ENCODE measurements at places on chromosomes 13 and 19.

DNA sequence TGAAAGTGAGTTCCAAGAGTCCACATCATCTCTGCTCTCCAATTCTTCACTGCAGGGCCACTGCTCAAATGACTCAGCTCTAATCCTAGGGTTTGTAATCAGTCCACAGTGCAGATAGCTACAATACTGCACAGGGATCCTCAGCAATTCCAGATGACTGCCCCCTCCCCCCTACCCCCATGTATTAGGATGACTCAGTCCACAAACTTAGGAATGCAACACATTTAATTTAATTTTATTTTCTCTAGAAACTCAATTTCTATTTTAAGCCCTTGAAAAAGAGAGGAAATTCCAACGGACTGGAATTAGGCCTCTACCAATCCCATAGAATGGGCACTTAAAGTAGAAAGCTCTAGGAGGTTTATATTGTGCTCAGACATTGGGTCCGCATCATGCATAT, 173.8 kb upstream of the SOX21 start:
- DNase-seq, result no peak

DNA sequence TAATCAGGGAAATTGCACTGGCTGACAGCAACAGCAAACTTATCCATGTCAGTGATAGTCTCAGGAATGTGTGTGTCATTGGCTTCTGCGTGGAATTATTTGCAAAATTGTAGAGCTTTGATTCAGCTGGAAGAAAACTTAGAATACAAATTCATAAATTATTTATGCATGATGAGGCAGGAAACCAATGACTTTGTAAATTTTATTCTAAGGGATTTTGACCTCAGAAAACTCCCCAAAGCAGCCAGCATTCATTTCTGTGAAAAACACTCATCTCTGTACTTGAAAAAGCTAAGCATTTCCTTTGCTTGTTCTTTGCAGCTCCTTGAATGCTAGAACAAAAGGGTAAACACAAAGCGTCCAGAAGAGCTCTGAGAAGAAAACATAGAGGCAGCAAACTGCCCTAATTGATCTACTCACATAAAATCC, 162.4 kb downstream of the DCT start:
- DNase-seq, result no peak

DNA sequence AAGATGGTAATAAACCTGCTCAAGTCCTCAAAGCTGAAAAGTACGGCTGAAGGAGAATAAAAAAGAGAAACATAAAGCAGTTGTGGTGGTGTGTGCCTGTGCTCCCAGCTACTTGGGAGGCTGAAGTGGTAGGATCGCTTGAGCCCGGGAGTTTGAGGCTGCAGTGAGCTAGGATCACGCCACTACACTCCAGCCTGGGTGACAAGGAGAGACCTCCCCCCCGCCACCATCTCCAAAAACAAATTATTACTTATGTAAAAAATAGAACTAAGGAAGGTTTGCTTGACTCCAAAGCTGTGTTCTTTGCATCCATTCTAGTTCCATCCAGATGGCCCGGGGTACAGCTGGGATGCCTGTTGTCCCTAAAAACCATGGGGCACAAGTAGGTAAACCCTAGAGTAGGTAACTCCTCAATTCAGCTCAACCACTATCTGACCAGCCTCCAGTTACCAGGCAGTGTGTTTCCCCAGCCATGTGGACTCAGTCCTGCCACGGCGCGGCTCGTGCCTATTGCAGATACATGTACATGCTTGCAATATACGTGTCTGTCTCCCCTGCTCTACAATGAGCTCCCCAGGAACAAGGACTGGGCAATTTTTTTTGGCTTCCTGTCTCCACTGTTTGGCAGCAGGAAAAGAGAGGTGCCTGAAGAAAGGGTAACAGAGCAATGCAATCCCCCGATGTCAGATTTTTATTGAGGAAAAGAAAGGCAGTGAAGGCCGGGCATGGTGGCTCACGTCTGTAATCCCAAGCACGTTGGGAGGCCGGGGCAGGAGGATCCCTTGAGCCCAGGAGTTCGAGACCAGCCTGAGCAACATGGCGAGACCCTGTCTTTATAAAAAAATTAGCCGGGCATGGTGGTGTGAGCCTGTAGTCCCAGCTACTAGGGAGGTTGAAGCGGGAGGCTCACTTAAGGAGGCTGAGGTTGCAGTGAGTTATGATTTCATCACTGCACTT, 101.3 kb downstream of the GNG7 start:
- no peak for DNase-seq

GRCh38 chr19:15417699-15418098, 1.1 kb downstream of the AKAP8L start:
- no peak for DNase-seq

- DNase-seq, result peak; percentile 84
Observed at GRCh38 chr19:17135001-17135853, 59.6 kb downstream of the MYO9B start.

- no peak for DNase-seq
Observed at GRCh38 chr13:30926781-30927180, 5.7 kb upstream of the TEX26 start.

DNA sequence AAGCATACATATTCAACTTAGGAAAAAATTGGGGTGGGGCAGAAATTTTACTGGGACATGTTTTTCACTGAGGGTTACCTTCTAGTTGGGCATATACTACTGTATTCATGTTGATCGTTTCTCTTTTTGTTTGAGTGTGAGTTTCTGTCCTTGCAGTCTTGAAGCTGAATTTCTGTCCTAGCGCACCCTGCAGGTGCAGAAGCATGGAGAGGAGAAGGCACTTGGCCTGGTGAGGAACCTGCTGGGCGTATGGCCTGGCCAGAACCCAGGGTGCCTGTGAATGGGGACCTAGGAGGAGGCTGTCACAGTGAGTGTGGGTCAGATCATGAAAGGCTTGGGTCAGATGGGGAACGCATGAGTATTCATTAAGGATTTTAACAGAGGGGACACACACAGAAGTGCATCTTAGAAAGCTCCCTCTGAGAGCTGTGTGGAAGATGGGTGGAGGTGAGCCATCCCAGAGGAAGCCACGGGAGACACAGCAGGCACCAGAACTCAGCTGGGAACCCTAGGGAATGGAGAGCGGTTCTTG, 36.8 kb downstream of the SERP2 start:
- no peak for DNase-seq

DNA sequence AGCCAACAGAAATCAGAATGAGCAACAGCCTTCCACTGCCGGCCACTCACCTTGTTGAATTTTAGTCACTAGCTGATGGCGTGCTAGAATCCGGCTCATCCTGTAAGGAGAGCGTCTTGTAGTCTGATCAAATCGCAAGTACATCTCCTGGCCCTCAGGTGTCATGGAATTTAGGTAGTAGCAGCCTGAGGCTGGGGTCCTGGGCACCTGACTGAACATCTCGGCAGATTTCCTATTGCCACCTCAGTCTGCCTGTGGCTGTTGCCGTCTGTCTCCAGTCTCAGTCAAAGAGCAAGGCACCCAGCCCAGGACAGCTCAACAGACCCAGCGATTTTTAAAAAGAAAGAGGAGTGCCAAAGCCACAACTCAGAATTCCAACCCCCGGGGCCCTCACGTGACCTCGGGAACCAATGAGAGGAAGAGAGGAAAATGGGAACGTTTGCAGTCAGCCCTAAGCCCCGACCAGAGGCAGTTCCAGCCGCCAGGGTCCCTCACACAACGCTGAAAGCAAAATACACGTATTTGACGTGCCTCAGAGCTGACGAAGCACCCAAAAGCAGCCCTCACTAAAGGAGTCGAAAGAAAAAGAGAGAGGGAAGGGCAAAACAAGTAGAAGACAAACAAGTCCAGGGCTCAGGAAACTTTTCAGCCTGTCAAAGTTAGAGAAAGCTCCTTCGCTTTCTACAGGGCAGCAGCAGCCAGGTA, at the start of gene STARD13:
TSS of gene STARD13 (minus strand) at position 336 of the 705 bp plus-strand sequence. CDS start at position 219, 117 bp downstream.
- peak; percentile 86 for DNase-seq

GRCh38 chr13:43830497-43830881, 43.7 kb upstream of the ENOX1 start:
- no peak for DNase-seq

DNA sequence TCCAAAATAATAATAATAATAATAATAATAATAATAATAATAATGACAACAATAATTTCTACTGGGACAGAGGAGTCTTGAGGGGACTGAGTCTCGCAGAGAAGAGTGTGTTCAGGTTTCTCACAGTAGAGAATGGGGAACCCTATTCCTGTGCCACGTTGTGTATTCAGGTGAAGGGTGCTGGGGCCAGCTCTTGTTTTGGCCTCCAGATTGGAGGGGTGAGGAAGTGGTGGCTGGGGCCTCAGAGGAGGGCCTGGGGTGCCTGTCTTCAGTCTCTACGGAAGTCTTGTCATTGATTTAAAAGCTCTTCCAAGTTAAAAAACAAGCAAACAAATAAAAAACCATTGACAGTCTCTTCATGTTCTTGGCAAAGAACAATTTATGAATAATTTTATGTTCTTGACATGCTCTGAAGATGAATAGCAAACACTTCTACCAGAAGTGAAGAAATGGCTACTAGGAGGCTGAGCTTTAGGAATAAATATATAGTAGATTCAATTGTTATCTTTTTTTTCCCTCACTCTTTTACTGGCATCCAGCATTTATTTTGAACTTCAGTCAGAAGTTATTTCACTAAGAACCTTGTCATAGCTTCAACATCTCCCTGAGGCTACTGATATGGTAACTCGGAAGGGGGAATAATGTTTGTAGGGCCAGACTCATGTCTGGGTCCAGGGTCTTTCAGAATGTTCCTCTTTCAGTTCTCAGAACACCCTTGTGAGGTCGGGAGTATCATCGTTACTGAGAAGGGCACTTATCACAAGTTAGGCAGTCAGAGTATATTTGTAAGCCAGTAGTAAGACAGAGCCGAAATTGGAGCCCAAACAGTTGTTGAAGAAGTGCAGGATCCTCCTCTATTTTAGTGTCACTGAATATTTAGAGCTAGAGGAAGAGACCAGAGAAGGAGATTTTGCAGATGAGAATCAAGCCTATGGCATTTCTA, 13.1 kb downstream of the LRCH1 start:
- no peak for DNase-seq

DNA sequence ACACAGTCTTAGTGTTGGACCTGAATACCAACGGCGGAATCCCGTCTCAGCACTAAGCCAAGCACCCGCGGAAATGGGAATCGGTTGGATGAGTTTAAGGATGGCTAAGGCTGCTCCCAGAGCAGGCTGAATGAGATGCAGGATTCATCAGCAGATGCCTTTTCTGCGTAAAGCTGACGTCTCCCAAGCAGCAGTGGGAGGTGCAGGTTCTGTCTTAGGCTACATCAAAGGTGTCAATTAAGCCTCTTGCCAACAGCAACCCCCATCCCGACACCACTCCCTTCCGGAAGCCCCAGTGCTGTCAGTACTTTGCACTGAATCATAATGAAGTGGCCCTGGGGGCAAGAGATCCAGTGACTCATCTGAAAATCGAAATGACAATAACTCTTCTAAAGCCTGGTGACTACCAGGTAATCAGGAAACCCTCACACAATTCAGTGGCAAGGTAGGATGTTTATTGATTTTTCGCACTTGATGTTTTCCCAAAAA, 275.6 kb downstream of the DCLK1 start:
- DNase-seq, result no peak

- DNase-seq, result no peak
Observed at GRCh38 chr19:8460516-8461298, 15.9 kb downstream of the HNRNPM start.

GRCh38 chr13:100131863-100132574, 43.1 kb downstream of the PCCA start:
- peak; percentile 56 for DNase-seq

DNA sequence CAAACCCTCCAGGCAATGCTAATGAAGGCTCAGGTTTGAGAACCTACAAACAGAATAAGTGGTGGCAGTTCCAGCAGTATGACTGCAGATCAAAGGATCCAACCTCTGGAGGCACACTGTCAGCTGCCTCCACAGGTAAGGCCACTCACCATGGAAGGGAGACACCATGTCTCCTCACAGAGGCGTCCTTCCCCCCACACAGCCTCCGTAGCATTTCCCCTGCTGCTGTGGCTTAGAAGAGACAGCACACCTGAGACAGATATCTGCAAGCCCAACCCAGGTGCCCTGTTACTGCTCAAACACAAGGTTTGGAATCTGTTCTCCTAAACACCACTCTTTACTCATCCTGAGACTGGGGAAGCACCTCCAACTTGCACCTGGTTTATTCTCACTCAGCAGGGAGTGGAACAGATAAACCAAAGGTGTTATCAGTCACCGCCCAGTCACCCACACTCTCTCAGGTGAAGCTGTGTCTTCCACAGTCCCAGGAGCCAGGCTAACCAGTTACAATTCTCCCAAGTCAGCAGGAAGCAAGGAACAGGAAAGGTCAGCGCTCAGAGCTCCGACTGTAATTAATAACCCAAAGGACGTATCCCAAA, 311.2 kb downstream of the FOXO1 start:
- no peak for DNase-seq

DNA sequence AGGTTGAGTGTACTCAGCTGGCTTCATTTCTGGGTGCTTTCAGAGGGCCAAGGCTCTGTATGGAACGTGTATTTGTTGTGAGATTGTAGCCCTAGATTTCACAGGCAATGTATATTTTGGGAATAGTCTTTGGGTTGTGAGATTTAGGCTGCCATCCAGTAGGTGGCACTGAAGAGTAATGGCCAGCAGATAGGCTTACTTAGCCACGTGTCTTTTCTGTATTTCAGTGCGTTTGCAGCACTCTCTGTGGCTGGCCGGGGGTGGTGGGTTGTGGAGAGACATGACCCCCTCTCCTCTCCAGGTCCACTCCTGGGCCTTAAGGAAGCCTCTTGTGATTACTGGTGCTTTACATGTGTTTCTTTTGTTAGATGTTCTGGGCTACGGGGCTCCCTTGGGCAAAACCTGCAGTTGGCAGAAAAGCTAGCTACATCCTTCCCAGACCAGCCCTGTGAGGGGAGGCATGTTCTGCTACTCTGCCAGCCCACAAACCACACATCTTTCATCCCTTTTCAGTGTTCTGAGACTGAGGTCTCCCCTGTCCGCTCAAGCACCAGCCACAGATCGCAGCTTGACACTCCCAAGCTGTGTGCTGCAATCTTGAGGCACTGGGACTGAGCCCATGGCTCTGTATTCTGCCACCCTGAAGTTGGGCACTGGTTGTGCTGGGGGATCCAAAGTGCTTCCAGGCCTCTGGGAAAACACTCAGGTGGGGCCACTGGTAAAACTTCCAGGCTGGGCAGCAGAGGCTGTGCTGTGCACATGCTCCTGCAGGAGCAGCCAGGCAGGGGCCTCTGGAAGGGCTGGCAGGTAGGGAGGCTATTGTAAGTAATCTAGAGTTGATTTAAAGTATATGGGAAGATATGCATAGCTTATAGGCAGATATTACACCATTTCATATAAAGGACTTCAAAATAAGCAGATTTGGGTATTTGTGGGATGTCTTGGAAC, 1096.8 kb upstream of the PCDH20 start:
- no peak for DNase-seq

DNA sequence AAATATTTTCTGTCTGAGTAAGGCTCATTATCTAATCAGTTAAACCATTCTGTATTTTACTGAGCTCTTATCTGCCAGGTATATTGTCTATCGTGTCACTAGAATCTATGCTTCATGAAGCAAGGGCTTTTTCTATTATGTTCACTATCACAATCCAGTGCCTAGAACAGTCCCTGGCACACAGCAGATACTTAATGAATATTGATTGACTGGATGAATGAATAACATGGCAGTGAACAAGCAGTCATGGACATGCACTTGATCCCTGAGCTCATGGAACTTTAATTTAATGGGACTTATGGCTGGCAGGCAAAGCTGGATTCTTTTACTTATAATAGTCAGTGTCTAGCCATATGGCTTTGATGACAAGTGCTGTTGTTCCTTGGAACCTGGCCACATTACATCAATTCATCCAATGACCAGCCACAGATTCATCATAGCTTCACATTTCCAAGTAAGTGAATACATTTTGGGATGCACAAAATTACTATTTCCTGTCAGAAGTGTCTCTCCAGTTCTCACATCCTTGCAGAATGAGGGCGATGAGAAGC, 214.8 kb downstream of the COG6 start:
- DNase-seq, result no peak

GRCh38 chr19:18437491-18438330, at the start of gene ISYNA1:
ISYNA1 (minus strand) TSS chr19:18438133; CDS start chr19:18437979, 154 bp downstream.
- no peak for DNase-seq
